ENCODE measurements at places on chromosomes 11 and 22. TPM values are rescaled to one million over a fixed set of nuclear protein-coding genes. Genes with fewer than 3 reads are reported as not detected.

The SUSD2 gene
- 9.7 TPM for total RNA-seq

The ROBO3 gene
- total RNA-seq: 3.7 TPM

The PDGFB gene
- total RNA-seq: 4.3 TPM

The SAA1 gene
- total RNA-seq: 175 TPM

The KCTD14 gene
- 6.0 TPM for total RNA-seq

The RAB39A gene
- total RNA-seq: 0.43 TPM

The KBTBD4 gene
- 18.0 TPM for total RNA-seq

The OR2AG2 gene
- 0.12 TPM for total RNA-seq

- no peaks in the 10 kb centered on the region for H3K4me1 ChIP-seq
- no peaks in the 10 kb centered on the region for H3K36me3 ChIP-seq
- no peaks in the 10 kb centered on the region for H3K27me3 ChIP-seq
- no peak overlapping the region for H3K4me3 ChIP-seq
- H3K27ac ChIP-seq: no peak overlapping the region
- DNase-seq: no peak
Observed at GRCh38 chr11:41289408-41289807, 170.0 kb downstream of the LRRC4C start.

- H3K4me3 ChIP-seq: no peak overlapping the region
- no peak for DNase-seq
- no peaks in the 10 kb centered on the region for H3K4me1 ChIP-seq
Observed at GRCh38 chr11:81165164-81165563, 1568.5 kb downstream of the FAM181B start.

DNA sequence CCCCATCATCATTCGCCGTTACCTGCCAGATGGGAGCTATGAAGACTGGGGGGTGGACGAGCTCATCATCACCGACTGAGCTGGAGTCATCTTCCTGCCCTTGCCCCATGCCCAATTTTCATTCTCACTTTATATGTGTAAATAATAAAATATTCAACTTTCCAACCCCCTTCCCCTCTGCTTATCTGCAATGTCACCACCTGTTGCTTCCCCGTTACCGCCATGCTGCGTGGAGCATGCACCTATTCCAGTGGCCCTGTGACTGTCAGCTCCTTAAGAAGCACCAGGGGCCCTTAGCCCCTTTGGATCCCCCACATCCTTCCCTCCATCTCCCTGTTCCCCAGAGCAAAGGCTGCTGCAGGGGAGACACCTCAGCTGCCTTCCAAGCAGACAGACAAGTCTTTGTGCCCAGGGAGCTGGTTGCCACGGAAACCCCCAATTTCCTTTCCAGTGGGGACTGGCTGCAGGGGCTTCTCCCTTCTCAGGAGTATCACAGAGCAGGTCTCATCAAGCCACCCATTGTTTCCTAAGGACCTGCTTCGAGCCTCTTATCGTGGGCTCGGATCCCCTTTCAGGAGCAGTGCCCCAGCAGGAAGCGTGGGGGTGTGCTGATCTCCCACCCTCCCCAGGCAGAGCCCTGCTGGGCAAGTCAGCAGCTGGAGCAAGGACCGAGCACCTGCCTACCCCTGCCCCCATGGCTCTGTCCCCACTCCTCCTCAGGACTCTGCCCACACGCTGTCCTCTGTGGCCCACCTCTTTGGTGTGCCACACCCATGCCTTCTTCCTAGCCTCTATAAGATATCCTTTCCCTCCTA lies 14.3 kb downstream of the POLR2F start:
- no peaks in the 10 kb centered on the region for H3K4me1 ChIP-seq
- H3K36me3 ChIP-seq: no peaks in the 10 kb centered on the region
- no peak overlapping the region for H3K4me3 ChIP-seq
- H3K27me3 ChIP-seq: no peaks in the 10 kb centered on the region
- DNase-seq: no peak

DNA sequence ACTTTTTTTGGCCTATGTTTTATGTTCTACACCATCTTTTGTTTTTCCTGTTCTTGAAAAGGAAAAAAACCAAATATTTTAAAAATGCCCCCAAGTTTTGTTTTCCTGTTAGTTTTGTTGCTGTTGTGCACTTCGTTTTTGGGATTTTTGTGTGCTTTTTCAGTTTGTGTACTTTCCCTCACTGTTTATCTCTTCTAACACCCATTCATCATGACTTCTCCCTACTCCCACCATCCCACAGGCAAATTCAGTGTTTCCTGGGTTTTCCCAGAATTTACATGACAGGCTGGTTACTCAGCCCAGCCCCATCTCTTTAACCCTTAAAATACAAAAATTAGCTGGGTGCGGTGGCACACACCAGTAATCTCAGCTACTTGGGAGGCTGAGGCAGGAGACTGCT lies 15.6 kb downstream of the TMEM123 start:
- no peaks in the 10 kb centered on the region for H3K4me1 ChIP-seq
- H3K27ac ChIP-seq: no peak overlapping the region
- no peak for DNase-seq

DNA sequence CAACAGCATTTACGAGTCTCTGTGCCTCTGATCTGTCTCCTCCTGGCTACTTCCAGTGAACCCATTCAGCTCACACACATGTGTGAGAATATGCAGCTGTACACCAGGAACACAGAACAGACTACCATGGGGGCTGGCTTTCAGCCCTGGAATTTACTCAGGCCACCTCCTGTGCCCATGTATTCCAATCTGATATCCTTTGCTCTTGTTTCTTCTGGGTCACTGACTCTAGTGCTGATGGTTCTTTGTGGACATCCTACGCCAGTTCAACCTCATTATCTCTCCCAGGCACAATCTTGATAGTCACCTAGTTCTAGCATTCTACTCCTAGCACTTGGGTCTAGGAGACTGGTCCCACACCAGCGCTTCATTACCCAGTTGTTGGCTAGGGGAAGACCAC lies 23.0 kb upstream of the ZC3H12C start:
- H3K36me3 ChIP-seq: no peaks in the 10 kb centered on the region
- H3K4me1 ChIP-seq: peaks cover under 1% of the 10 kb centered on the region
- H3K4me3 ChIP-seq: no peak overlapping the region
- DNase-seq: no peak
- no peak overlapping the region for H3K27ac ChIP-seq
- no peaks in the 10 kb centered on the region for H3K27me3 ChIP-seq

- no peak overlapping the region for H3K27ac ChIP-seq
- no peak overlapping the region for H3K4me3 ChIP-seq
- no peaks in the 10 kb centered on the region for H3K27me3 ChIP-seq
- H3K4me1 ChIP-seq: no peaks in the 10 kb centered on the region
Observed at GRCh38 chr11:127381247-127381646, 380.7 kb upstream of the KIRREL3 start.

GRCh38 chr11:15577519-15577918 lies 462.8 kb downstream of the INSC start:
- no peak for DNase-seq
- no peaks in the 10 kb centered on the region for H3K4me1 ChIP-seq
- H3K4me3 ChIP-seq: no peak overlapping the region
- no peaks in the 10 kb centered on the region for H3K27me3 ChIP-seq

GRCh38 chr11:688681-689080 lies 6.3 kb downstream of the DEAF1 start:
- H3K27ac ChIP-seq: no peak overlapping the region
- H3K4me1 ChIP-seq: peaks cover 10% of the 10 kb centered on the region
- DNase-seq: no peak
- H3K4me3 ChIP-seq: no peak overlapping the region

DNA sequence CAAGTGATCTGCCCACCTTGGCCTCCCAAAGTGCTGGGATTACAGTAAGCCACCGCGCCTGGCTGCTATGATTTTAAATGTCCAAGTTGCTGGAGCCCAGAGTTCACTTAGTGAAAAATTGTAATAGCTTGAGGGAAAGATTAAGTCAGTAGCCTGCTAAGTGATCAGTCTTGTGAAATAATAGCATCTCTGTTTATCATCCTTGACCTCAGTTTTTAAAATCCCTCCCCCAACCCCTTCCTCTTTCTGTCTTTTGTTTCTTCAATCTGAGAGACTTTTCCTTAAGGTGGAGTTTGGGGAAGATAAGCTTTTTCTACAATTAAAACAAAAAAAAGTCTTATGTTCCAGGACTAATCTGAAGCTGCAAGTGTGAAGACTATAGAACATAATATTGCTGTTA lies 6.4 kb downstream of the HIPK3 start:
- peaks cover 15% of the 10 kb centered on the region for H3K4me1 ChIP-seq
- no peak overlapping the region for H3K27ac ChIP-seq
- no peak overlapping the region for H3K4me3 ChIP-seq

DNA sequence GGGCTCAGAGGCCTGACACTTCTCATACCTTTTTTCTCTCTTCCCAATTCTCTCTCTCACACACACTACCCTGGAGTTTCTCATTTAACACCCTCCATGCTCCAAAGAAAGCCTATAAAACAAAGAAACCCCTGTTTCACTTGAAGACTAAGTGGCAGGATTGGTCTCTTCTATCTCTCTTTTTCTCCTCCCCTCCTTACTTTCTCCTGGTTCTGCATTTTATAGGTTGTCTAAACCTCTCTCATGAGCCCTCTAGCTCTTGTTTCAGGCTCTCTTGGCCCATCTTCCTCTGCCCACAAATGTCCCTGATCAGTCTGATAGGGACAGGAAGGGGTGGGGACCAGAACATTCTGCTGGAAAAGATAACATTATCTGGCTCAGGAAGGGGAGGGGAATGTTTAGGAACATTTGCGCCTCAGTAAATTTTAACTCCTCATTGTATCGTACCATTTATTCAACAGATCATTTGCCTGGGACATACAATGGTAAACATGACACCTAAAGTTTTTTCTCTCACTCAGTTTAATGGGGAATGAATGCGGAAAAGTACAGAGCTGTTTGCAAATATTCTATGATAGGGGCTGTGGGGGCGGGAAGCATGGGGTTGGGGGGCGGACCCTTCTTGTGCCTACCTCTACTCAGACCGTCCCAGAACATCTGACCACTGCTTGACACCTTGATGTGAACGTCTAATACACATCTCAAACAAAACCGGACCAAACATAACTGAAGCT lies 10.8 kb downstream of the CRYBA4 start:
- no peaks in the 10 kb centered on the region for H3K4me1 ChIP-seq
- H3K4me3 ChIP-seq: no peak overlapping the region
- no peak for DNase-seq
- no peaks in the 10 kb centered on the region for H3K27me3 ChIP-seq
- H3K27ac ChIP-seq: no peak overlapping the region

GRCh38 chr11:92698742-92699141 lies 270.7 kb upstream of the MTNR1B start:
- no peak overlapping the region for H3K27ac ChIP-seq
- no peaks in the 10 kb centered on the region for H3K27me3 ChIP-seq
- H3K36me3 ChIP-seq: no peaks in the 10 kb centered on the region

DNA sequence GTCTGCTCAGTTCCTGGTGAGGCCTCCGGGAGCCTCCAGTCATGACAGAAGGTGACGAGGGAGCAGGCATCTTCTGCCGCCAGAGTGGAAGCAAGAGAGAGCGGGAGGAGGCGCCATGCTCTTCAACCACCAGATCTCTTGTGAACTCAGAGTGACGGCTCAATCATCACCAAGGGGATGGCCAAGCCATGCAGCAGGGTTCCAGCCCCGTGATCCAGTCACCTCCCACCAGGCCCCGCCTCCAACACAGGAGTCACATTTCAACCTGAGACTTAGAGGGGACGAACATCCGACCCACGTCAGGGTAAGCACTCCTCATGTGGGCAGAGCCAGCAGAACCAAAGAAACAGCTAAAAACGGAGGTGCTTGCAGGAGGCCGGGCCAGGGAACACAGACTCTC lies 1470.5 kb downstream of the BRD1 start:
- no peak for DNase-seq
- H3K4me3 ChIP-seq: no peak overlapping the region
- no peaks in the 10 kb centered on the region for H3K36me3 ChIP-seq
- H3K4me1 ChIP-seq: no peaks in the 10 kb centered on the region
- H3K27ac ChIP-seq: no peak overlapping the region

- peaks cover 39% of the 10 kb centered on the region for H3K4me1 ChIP-seq
- no peaks in the 10 kb centered on the region for H3K36me3 ChIP-seq
- no peak overlapping the region for H3K4me3 ChIP-seq
- no peaks in the 10 kb centered on the region for H3K27me3 ChIP-seq
- no peak for DNase-seq
Observed at GRCh38 chr22:37898441-37899181, 7.5 kb upstream of the MICALL1 start.

DNA sequence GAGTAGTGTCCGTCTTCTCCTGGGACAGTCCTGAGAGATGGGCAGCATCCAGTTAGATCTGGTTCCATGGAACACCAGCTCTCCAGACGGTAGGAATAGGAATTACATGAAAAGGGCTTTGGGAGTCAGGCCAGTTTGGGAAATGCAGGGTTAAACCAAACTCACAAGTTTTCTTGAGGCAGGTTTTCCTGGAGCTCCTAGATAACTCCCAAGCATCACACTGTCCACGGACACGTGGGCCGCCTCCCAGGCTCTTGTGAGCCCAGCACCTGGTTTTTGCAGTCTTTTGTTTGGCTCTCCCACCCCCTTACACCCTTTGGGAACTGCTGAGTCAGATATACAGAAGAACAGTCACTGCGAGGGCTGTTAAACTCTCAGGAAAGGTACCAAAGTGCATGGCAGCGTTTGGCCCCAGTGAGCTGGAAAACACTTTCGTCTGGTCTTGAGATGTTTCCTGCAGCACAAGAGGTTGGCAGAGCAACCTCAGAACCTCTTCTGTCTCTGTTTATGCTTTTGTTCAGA lies 90.0 kb downstream of the BCR start:
- no peak overlapping the region for H3K27ac ChIP-seq
- no peaks in the 10 kb centered on the region for H3K4me1 ChIP-seq
- H3K36me3 ChIP-seq: no peaks in the 10 kb centered on the region
- no peak for DNase-seq

DNA sequence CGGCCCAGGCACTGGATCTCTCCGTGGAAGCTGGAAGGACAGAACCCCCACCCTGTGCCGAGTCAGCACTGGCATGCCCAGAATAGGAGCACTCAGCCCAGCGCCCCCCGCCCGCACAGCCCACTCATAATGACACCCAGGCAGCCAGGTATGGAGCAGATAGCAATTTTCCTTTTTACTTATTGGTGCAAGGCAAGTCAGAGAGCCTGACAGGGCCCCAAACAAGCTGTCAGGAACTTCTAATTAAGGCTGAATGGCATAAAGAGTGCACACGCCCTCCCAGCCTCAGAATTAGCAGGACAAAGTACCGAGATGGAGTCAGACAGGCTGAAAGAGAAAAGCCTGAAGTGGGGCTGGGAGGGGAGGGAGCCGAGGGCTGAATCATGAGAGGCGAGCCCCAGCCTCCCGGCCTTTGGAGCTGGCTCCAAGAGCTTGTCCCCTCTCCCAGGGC lies 76.9 kb downstream of the DSCAML1 start:
- peak; percentile 26 for DNase-seq
- no peaks in the 10 kb centered on the region for H3K36me3 ChIP-seq
- no peaks in the 10 kb centered on the region for H3K27me3 ChIP-seq
- peaks cover 22% of the 10 kb centered on the region for H3K4me1 ChIP-seq
- H3K4me3 ChIP-seq: no peak overlapping the region
- H3K27ac ChIP-seq: no peak overlapping the region
